SHP77 (cell line): ENCODE measurements at places on chromosomes 7 and 10.

- DNase-seq = no peak
Measured at GRCh38 chr10:132605390-132605789, 67.8 kb downstream of the INPP5A start.

GRCh38 chr7:99255463-99255862 is 17.2 kb upstream of the MYH16 start:
- no peak for DNase-seq

DNA sequence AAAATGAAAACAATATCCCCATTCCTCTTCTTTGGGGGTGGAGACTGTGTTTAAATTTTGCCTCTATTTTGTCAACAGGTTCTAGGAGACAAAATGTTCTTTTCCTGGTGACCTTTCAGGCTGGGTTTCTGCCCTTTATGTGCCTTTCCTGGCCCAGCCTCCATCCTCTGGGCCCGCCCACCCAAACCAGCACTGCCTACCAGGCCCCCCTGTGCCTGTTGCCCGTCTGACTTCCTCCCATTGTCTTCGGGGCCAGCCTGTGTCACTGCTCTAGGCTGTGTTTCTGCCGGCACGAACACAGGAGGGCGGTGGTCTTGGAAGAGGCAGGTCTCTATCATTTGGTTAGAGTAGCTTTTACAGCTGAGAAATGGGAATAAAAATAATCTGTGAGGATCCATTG is 13.9 kb downstream of the TSPAN14 start:
- no peak for DNase-seq

GRCh38 chr7:47652591-47652990 is 70.7 kb upstream of the TNS3 start:
- no peak for DNase-seq

DNA sequence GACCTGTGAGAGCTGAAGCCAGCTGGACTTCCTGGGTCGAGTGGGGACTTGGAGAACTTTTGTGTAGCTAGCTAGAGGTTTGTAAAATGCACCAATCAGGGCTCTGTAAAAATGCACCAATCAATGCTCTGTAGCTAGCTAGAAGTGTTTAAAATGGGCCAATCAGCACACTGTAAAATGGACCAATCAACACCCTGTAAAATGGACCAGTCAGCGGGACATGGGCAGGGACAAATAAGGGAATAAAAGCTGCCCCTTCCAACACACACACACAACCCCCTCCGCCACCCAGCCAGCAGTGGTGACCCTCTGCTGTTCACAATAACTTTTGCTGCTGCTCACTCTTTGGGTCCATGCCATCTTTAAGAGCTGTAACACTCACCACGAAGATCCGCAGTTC is 7.1 kb downstream of the ZNF511 start:
- DNase-seq = no peak

DNA sequence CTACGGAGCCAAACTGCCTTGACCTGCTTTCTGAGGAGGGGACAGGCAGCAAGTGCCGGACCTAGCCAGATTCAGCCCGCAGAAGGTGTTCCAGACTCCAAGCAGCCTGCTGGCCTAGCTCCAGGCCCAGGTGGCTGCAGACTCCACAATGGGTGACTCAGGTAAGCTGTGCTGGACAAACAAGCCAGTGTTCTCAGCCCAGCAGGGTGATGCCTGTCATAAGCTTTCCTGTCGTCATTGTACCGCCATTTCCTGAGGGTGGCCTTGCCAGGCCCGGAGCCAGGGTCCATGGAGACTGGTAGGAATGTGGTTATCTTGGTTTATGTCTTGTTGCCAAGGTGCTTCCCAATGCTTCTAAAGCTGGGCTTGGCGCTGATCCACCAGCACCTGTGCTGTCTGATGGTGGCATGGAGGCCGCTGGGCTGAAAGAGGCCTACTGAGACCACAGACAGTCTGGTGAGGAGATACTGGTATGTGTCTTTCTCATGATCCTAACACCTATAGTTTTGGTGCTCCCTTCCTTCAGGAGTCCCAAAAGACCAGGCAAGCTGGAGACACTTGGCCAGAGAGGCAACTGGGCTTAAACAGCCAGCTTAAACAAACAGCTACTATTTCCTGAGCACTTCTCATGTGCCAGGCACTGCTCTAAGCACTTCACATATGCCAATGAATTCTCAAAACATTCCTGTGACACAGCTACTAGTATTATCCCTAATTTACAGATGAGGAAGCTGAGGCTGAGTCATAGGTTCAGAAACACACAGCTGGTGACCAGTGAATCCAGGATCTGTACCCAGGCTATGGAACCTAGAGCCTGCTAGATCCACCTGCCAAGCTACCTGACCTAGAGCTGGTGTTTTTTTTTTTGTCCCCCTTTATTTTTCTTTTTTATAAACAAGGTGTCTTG is 42.0 kb downstream of the ZC3HC1 start:
- DNase-seq = peak; percentile 17

GRCh38 chr7:13198036-13198435 is 510.6 kb downstream of the ARL4A start:
- no peak for DNase-seq

GRCh38 chr7:23474829-23475575 is 4.7 kb upstream of the IGF2BP3 start:
- no peak for DNase-seq

DNA sequence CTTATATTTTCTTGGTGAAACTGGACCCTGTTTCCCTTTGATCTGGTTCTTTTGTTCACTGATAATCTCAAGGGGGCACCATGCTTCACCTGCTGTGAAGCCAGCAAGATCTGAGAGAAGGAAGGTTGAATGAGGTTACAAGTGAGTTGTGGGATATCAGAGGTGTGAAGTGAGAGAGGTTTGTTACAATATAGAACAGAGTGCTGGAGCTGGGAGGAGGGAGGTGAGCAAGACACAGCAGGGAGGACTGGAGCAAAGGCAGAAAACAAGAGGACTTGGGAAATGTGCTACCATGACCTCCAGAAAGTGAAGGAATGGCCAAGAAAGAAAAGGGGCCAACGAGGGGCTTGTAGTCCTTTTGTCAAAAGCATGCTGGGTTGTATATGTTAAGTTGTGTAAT is 156.6 kb downstream of the LRMDA start:
- no peak for DNase-seq

DNA sequence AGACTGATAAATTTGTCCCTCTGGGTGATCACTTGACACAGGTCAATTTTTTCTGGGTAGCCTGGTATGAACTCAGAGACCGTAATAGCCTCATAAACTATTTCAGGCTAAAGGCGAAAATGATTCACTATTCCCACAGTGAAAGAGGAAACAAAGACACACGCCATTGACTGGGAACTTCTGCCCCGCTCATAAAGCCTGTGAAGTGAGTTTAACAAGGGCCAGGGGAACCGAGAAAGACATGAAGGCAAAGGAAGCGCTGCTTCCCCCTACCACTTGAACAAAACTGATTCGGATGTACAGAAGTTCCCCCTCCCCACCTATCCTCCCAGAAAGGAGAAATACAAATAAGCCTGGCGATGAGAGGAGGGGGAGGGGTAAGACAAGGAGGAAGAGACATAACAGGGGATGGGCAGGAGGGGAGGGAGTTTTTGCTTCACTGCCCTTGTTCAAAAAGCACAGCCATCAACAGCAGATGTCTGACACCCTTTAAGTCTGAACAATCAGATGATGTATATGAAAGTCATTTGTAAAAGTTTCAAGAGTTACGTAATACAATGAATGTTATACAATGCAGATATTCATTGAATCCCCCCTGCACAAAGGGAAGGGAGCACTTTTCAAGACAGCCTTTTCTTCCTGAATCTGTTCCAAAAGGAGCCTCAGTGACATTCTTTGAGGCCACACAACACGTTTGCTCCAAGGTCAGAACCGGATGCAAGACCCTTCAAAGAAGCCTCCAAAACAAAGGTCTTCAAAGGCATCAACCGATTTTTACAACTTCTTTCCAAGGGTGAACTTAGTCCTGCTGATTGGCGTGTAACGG is 734 bp downstream of the ABCB4 start:
- no peak for DNase-seq

DNA sequence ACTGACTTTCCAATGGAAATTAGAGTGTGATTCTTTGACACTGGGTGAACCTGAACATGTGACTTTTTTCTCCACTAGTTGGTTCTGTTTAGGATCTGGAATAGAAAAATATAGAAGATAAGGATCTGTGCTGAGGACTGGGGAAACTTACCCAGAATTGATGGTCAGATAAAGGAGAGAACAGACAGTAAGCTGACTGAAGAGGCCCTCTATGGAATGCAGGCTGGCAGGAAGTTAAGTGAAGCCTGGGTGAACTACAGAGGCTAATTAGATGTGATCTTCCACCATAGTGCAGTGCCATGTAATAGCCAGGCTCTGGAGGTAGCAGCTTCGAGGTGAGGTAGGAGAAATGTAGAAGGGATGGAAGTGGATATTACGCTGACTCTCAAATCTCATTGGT is 455.3 kb downstream of the PLXDC2 start:
- no peak for DNase-seq

GRCh38 chr10:95408148-95408960 is 117.6 kb upstream of the PDLIM1 start:
- DNase-seq = no peak

DNA sequence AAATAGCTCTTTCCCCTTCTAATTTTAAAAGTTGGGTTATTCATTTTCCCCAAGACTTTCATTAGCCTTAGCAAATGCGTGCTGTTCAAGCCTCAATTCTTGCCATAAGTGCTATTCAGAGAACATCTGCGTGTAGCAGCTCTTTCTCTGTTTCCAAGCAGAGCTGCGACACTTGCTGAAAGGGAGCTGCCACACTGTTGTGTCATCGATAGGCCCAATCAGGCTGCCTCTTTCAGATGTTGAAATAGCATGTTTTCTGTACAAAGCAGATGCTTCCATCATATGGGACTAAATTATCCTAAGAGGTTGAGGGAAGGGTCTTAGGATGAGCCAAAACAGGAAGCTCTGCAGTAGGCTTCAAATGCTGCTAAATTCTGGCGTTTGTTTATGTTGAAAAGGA is 220.9 kb upstream of the CDC14C start:
- DNase-seq = no peak

GRCh38 chr10:92382631-92383030 is 91.7 kb downstream of the MARCHF5 start:
- no peak for DNase-seq

GRCh38 chr7:74708569-74709275 is 51.2 kb downstream of the GTF2I start:
- DNase-seq = no peak

DNA sequence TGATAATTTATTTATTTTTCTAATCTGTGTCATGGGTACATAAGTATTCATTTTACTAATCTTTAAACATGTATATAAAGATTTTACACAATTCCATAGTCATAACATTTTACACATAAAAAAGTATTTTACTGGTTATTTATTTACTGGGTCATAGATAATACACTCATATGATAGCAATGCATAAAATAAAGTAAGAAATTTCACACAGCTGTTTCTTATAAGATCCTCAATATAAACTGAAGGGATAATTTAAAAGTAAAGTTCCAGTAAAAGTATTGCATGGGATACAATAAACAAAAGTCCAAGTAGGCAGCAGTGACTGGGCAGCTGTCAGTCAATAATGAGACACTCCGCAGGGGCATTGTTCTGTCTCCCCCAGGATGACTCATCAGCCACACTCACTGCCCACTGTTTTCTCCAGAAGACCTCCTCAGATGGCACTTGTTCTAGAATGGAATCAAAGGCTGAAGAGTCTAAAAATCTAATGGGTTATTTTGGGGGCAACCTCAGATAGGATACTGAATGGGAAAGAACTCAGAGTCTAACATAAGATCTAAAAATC is 32.7 kb downstream of the DPY19L1 start:
- DNase-seq = peak; percentile 30

GRCh38 chr7:159007364-159007995 is 137.2 kb downstream of the VIPR2 start:
- DNase-seq = peak; percentile 84

DNA sequence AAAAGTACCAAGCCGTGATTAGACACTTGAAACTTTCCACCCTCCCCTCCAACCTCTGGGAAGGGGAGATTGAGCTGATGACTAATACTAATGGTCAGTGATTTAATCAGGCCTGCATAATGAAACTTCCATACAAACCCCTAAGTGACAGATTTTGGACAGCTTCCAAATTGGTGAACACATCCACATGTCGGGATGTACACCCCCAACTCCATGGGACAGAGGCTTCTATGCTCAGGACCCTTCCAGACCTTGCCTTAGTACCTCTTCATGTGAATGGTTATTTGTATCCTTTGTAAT is 4.8 kb downstream of the NUB1 start:
- no peak for DNase-seq

DNA sequence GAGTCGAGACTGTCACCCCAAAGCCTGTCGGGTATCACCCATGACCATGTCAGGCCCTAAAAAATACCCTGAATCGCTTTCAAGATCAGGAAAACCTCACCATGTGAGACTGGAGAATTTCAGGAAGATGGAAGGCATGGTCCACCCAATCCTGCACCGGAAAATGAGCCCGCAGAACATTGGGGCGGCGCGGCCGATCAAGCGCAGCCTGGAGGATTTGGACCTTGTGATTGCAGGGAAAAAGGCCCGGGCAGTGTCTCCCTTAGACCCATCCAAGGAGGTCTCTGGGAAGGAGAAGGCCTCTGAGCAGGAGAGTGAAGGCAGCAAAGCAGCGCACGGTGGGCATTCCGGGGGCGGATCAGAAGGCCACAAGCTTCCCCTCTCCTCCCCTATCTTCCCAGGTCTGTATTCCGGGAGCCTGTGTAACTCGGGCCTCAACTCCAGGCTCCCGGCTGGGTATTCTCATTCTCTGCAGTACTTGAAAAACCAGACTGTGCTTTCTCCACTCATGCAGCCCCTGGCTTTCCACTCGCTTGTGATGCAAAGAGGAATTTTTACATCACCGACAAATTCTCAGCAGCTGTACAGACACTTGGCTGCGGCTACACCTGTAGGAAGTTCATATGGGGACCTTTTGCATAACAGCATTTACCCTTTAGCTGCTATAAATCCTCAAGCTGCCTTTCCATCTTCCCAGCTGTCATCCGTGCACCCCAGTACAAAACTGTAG is 176.2 kb downstream of the RTKN2 start:
- no peak for DNase-seq

DNA sequence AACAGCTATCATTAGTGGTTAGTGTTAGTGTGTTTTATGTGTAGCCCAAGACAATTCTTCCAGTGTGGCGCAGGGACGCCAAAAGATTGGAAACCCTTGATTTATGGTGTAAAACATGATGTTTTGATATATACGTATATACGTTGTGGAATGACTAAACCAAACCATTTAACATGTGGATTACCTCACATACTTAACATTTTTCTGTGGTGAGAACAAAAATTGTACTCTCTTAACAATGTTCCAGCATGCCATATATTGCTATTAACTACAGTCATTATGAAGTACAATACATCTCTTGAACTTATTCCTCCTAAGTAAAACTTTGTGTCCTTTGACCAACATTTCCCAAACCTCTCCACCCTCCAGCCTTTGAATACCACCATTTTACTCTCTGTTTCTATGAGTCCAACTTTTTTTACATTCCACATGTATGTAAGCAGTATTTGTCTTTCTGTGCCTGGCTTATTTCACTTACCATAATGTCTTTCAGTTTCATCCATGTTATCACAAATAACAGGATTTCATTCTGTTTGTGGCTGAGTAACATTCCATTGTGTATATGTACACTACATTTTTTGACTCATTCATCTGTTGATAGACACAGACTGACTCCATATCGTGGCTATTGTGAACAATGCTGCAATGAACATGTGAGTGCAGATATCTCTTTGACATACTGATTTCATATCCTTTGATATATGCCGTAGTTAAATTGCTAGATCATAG is 42.2 kb upstream of the MAGI2 start:
- no peak for DNase-seq

GRCh38 chr7:1027242-1028043 is 16.9 kb upstream of the GPR146 start:
- no peak for DNase-seq
